ENCODE measurements at places on chromosomes 1 and 21.
A peak's percentile ranks its signal among the peaks of the same experiment; 100 is the strongest.

- DNase-seq, result no peak
Measured at GRCh38 chr21:31529406-31529805, 130.1 kb upstream of the SOD1 start.

- no peak for DNase-seq
Measured at GRCh38 chr1:227428803-227429202, 110.5 kb upstream of the CDC42BPA start.

GRCh38 chr1:158058237-158058985 lies 65.0 kb downstream of the KIRREL1 start:
- no peak for DNase-seq

GRCh38 chr21:36126621-36127110 lies 8.2 kb upstream of the CBR3 start:
- no peak for DNase-seq

DNA sequence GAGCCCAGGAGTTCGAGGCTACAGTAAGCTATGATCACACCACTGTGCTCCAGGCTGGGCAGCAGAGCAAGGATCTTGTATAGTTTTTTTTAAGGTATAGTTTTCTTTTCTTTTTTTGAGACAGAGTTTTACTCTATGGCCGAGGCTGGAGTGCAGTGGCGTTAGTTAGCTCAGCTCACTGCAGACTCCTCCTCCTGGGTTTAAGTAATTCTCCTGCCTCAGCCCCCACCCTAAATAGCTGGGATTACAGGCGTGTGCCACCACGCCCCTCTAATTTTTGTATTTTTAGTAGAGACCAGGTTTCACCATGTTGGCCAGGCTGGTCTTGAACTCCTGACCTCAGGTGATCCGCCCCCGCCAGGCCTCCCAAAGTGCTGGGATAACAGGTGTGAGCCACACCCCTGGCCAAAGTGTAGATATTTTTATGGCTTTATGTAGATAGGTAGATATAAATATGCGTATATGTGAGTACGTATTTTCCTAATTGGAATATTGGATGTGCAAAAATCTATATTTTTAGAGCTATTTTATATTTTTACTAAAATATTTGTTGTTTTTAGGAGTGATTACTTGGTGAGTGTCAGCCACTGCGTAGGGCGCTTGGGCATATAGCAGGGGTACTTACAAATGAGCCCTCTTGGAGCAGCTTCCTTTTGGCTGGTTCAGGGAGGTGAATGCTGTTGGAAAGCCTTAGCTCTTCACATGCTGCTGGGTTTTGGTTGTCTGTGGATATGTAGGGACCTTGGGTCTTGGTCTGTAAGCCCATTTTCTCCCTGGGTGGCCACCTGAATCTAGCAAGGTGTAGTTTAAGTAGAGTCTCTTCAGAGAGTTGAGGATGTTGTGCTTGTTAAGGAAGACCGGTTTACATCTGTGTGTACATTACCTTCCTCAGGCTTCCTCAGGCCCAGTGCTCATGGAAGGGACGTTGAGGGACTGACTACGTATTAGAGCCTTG lies 9.5 kb downstream of the KDM4A start:
- no peak for DNase-seq

- DNase-seq, result no peak
Measured at GRCh38 chr1:163258181-163258580, 55.5 kb upstream of the RGS5 start.

DNA sequence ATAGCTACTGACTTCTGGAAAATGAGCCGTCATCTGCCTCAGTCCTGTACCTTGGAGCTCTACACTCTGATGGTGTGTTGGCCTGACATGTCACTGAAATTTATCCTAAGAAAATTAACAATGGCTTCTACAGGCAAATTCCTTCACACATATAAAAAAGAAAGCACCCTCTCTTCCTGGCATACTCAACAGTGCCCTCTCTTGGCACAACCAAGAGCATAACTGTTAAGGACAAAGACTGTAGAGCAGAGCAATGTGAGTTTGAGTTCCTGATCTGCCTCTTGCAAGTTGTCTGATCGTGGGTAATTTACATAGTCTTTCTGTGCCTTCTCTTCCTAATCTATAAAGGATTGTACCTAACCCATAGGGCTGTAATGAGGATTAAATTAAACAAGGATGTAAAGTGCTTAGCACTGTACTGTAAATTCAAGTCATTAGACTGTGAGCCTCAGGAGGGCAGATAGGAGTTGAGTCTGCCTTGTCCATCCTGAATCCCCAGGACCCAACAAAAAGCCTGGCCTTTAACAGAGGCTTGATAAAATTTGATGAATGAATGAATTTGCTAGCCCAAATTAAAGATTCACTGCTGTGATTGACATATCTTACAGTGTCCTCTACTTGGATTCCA lies 83.5 kb downstream of the SYF2 start:
- peak; percentile 14 for DNase-seq

GRCh38 chr1:242813490-242814091 lies 289.1 kb upstream of the PLD5 start:
- DNase-seq, result no peak

DNA sequence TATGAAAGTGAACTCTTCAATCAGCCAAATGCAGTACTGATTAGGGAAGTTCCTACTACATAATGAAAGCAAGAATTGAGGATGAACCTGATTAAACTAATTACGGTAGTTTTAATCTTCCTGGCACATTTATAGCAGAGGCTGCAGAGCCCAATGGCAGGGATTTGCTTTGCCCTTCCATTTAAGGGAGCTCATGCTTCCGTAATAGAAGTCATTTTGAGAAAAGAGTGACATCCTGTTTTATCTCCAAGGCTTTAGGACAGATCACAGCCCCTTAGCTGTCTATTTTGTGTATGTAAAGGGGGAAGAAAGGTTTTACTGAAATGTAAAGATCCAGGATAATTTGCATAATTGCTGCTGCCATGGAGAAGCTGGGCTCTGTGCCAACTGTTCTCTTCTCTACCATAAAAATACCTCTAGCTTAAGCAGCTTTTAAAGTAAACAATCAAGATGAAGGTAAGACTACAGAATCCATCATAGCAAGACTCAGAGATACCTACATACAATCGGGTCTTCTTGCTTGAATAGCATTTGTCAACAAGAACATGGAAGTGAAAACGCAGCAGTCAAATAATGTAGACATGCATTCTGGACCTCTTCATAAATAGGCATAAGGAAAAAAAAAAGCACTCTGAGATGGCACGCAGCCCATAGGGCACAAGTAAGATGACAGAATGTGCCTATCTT lies 62.5 kb downstream of the ASH1L start:
- DNase-seq, result no peak

DNA sequence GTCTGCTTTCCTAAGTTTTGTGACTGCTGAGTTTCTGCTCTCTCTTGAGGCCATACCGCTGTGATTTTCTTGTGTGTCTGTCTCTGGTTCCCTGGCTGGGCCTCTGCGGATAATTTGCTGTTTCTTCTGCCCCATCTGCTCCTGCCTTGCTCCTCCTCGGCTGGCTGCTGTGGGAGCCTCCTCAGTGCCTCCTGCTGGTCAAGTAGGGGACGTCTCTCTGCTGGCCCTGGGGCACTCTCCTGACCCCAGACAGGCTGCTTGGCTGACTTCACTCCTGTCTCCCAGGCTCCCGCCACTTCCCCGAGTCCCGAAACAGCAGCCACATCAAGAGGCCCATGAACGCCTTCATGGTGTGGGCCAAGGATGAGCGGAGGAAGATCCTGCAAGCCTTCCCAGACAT lies 28.5 kb downstream of the ETNK2 start:
- no peak for DNase-seq

- DNase-seq, result no peak
Measured at GRCh38 chr1:234902774-234903547, 225.7 kb downstream of the TOMM20 start.

GRCh38 chr21:42735061-42735460 lies 81.6 kb downstream of the PDE9A start:
- DNase-seq, result no peak

DNA sequence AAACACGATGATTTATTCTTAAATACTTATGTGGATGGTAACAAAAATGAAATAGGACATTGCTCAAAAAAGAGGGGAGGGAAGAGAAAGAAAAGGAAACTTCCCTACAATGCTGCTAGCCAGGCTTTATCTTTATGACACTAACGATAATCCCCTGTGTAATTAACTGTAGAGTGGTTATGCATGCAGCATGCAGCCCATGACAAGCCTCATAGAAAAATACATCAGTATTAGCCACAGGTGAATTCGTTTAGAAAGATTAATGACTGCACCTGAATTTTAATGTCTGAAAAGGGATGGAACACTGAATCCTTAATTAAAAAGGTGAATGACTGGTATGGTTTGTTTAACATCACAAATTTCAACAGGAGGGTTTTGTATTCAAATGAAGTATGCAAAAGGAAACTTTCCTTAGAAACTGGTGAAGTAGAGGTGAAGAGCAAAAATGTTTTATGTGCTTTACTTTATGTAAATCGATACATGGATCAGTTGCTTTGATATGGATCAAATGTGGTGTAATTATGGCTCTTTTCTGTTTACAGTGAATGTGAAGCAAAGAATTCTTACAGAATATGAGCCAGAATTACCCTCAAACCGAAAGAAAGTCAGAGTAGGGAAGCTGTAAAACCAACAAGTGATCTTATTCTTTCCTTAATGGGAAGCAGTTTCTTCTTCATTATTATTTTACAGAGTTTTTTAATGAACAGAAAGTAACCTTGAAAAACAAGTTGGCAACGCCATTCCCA lies 569.6 kb upstream of the ADGRL2 start:
- DNase-seq, result no peak

GRCh38 chr21:38861056-38861455 lies 55.3 kb downstream of the ETS2 start:
- no peak for DNase-seq

DNA sequence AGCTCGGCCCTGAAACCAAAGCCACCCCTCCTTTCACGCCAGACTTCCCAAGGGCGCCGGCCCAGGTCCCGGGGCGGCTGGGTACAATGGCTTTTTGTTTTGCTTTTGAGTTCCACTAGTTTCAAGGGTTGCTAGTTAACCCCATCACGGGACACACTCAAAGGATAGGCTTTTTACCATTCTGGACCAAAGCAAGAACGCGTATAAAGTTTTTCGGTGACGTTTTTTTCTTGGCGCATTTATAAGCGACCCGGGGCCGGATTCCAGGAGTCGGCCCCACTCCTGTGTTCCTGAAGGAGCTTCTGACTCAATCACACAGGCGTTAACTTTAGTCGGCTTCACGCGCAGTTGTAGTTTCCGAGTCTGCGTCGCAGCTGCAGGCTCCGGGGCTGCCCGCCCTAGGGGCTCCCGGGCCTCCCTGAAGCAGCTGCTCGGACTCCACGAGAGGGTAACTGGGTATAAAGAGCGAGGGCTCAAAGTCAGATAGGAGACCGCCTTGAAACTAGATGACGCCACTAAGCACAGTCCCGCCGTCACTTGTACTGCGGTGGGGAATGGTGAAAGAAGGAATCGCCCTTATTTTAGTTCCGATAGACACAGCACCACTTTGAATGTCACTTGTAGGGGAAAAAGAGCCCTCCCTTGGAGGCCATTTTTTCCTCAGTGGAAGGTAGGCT lies 707 bp upstream of the KLHL21 start:
- DNase-seq, result peak; percentile 51

GRCh38 chr1:2227346-2228156 lies 568 bp upstream of the SKI start:
- DNase-seq, result peak; percentile 94

DNA sequence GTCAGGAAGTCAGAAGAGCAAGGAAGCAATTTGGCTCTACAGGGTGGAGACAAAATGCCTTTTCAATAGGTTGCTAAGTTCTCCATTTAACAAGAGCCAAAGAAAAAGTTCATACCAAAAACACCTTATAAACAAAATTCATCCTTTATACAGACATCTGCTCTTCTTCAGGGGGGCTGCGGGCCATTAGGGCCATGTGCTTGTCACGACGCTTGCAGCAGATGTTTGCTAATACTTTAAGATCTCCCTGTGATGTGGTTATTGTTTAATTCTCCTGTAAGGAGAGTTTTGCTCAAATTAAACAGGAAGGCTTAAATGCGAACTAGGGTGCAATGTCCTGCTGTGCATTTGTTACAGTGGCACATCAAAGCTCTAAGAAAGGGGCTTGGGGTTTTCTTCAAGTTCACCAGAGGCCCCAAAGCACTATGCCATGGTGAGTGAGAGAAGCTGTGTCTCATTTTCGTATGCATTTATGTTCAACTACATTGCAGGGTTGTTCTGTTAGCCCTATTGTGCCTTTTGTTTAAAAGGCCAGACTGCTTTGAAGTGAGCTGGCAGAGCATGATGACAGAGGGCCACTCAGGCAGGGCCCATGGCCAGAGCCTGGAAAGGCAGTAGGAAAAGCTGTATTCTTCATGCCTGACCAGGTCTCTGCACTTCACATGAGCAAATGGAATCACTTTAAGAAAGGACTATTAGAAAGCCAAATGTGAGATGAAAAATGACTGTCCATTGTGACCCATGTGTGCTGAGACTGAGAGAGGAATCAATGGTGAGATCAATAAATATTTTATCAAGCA lies 24.8 kb upstream of the NTPCR start:
- DNase-seq, result no peak

- no peak for DNase-seq
Measured at GRCh38 chr1:43434256-43434655, 19.5 kb downstream of the HYI start.

DNA sequence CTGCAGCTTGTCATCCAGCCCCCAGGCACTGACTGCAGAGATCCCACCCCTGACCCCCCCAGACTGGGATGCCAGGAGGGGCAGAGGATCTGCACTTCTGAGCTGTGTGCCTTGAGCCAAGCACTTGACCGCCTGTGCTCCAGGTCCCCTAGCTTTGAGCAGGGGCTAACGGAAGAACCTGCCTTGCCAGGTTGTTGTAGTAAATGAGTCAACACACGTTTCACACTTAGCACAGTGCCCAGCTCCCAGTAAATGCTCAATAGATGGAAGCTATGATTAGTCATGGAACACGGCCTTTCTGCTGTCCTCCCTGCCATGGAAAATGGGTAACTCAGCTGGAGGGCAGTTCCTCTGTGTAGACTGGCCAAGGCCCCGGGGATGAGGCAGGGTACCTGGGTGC lies 24.1 kb downstream of the IFFO2 start:
- no peak for DNase-seq

DNA sequence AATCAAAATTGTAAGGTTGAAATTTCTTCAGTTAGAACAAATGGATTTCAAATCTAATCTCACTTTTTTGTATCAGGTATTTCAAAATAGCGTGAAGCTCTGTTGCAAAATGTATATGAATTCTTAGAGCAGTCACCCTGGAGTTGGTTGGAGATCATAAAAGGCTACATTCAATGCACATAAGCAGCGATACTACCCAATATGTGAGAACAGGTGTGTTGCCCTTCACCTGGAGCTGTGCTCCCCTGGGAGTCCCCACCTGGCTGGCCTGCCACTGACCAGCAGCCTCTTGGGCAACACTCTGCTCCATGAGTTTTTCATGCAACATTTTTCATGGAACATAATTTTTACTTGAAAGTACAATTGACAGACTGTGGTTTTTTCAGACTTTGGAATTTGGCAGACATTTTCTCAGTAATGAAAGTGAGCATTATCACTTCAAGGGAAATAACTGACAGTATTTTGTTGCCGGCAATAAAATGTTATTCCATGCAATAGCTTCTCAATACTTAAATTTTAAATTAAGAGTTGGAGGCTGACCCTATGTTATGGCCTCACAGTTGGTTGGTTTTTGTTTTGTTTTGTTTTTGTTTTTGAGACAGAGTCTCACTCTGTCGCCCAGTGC lies 95.1 kb downstream of the ST3GAL3 start:
- DNase-seq, result no peak

- DNase-seq, result no peak
Measured at GRCh38 chr1:6870086-6870485, 84.8 kb downstream of the CAMTA1 start.
